ENCODE measurements at places on chromosomes 11 and 22.

DNA sequence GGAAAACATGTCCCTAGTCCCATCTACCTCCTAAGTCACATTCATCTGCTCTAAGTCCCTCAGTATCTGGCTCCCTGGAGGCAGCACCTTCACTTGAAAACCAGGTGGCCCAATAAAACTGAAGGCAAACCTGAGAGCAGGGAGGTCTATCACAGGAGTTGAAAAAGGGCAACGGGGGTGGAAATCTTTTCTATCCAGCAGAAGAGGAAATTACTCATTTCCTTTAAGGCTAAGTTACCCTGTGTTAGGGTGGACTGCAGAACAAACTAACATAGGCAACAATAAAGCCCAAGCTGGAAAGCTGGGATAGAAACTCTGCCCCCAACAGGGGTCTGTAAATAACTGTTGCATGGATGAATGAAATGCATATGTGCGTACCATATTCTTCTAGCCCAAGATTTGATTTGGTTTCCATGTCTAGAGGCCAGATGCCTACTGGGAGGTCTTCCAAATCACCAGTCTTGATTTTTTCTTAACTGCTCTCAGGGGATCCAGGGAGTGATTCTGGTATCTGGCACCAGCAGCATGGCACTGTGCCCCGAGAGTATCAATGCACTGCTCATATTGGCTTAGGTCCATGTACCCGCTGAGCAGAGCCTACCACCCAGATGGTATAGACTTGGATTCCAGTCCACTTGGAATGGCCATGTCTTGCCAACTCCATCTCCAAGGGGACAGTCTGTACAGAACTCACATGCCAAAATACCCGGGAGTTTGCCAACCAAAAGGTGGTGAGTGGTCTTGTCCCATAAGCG, 350.0 kb upstream of the NCAM1 start:
- peak; percentile 34 for DNase-seq

- DNase-seq, result peak; percentile 79
Observed at GRCh38 chr11:313787-314553, at the start of gene IFITM1. Gene IFITM1 (plus strand): TSS chr11:314040. CDS start chr11:314171, 131 bp downstream.

DNA sequence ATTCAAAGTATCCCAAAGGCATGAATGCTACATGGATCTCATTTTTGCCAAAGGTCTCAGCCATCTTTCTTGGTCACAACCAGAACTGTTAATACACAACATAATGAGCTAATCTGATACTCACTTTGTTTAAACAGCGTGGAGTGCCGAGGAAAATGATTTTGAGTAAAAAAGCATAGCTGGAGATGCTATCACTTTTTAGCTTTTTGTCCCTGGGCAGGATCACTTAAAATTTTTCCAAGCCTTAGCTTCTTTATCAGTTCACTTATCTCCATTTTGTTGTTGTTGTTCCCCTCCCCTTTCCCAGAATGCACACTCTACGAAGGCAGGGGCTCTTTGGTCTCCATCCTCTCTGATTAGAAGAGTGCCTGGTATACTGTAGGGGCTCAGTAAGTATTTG, 229.3 kb upstream of the NARS2 start:
- DNase-seq, result no peak

DNA sequence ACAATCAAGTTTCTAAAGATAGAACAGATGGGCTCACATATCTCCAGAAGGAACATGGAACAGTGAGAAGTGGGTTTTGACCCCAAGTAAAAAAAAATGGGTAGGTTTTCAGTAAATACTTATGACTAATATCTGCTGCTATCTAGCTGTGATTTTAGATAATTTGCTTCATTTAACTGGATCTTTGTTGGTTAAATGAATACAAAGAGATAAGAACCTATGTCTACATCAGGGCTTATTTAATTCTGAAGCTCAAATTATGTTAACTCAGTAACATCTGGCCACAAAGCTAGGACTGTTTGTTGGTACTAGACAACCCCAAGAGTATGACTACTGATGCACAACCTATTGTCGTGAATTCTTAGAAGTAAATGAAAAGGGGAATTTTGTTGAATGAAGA, 144.4 kb upstream of the SESN3 start:
- peak; percentile 23 for DNase-seq

DNA sequence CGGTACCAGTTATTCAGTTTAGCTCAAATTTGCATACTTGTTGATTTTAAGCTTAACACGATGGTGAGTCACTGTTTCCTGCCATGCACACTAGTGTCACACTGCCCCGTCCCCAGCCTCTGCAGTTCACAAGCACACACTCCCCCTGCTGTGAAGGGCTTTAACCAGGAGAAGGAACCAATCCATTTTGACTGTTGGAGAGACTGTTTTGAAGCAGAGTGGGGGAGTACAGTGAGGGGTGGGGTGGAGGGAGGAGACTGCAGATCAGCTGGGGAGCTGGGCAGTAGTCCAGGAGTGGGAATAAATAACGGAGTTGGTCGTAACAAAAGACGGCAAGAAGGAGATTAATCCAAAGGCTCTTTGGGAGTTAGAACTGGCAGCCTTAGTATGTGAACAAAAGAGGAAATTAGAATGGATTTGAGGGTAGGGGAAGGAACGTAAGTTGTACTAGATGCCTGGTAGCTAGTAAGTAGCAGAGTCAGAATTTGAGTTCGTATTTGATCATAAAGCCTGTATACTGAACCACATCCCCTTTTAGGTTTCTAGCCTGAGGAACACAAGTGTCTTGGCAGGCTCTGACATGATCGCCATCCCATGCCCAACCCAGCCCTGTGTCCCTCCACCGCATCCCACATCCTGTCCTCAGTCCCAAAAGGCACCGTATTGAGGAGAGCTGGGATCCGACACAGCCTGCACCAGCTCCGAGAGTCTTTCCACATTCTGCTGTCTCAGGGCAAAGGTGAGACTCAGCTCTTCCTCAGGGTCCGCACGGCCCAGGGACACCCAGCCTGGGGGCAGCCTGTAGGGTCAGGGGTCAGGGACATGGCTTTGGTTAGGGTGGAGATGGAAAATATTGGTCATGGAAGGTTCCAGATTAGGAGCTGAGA, 862 bp downstream of the TPP1 start:
- peak; percentile 77 for DNase-seq

DNA sequence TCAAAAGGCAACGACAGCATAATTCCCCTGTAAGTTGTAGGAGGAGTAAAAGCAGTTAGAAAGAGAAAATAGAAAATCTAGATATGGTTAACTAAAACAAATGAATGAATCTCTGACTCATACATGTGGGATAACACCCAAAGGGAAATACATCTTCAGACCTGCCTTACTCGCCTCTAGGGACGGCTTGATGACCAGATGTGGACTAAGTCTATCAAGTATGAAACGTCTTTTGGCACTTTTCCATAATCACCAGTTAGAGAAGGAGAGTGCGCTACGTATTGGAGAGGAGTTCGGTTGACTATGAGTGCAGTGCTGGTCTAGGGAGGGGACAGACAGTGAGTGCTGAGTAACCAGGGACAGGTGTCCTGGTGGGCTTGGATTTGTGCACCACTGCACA, 459.9 kb downstream of the OPCML start:
- DNase-seq, result peak; percentile 50

GRCh38 chr11:63518548-63518947, 12.7 kb downstream of the LGALS12 start:
- peak; percentile 31 for DNase-seq

DNA sequence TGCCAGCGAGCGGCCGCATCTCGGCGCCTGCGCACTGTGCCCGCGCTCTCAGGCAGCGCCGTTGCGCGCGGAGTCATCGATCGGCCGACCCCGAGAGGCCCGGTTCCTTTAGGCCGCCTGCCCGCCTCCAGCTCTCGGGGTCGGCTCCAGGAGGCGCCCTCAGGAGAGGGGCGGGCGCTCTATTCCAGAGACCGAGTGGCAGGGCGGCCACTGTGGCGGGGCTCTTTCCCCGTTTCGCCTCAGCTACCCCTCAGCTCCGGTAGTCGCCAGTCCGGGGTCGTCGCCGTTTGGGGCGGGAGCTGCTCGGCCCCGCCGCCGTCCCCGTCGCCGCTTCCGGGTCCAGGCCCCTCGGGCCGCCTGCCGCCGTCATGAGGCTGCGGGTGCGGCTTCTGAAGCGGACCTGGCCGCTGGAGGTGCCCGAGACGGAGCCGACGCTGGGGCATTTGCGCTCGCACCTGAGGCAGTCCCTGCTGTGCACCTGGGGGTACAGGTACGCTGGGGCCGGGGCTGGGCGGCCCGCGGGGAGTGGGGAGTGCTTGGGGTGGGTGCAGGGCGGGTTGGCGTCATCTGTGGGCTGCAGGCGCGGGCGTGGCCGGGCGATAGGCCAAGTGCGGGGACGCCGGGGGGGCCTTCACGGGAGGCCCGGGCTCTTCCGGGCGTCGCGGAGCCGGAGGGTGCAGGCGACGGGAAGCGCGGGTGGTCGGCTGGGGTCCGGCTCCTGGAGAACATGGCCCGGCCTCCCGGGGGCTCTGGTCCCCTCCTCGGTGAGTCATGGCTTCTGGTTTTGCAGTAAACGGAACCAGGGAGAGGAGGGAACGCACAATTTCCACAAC, at the start of gene FBXO7:
TSS of gene FBXO7 (plus strand) at position 177 of the 833 bp plus-strand sequence. CDS start at position 369, 192 bp downstream.
- DNase-seq, result peak; percentile 94

- DNase-seq, result no peak
Observed at GRCh38 chr22:42799461-42800405, 57.3 kb downstream of the ARFGAP3 start.

DNA sequence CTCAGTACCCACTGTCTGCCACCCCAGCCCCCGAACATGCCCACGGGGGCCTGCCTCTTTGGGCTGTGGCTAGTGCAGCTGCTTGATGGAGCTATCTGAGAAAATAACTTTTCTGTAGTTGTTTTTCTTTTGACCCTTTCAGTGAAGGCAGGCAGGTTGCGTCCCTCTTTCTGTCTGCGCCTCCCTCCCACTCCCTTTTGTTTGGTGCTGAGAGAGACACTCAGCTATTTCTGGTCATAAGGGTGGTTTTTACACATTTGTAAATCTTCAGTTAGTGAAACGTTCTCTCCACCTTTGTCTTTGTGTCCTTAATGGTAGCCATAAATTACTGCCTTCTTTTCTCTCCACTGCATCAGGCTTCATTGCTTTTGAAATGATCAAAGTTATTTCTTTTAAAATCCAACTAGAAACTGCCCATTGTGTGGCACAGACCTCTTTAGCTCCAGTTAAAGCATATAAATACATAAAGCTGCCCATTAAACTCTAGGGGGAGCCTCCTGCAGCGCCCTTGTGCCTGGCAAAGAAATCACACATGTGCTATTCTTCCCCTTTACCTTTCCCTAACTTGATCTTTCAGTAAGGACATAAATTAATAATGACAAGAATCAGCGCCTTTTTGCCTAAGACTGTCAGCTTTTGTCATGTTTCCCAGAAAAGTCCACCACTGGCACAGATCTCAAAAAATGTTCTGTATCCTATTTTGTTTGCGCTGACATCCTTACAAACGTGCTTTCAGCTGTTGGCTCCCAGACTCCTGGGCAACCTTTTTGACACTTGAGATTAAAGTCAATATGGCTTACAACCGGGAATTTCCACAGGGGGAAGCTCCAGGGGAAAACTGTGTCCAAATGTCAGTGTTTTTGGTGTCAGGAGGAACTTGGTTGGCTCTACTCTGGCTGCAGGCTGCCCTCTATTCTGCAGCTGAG, 1.7 kb upstream of the SCUBE2 start:
- no peak for DNase-seq

DNA sequence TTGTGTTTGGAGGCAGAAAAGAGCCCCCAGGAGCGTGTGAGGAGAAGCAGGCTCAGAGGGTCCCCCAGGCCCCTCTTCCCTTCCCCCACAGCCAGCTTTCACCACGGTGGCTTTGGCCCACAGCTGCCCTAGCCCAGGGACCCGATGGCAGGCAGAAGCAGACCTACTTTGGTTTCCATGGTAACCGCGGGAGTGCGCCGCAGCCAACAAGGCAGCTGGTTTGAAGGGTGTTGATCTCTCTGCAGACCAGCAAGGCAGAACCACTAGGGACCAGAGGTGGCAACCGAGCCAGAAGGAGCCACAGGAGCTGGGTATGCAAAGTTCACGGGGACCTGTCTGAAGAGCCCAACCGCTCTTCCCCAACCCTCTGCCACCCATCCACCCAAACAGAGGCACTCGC, 69.4 kb downstream of the BUD13 start:
- DNase-seq, result peak; percentile 8

- no peak for DNase-seq
Observed at GRCh38 chr11:70540196-70540595, 141.9 kb downstream of the CTTN start.

DNA sequence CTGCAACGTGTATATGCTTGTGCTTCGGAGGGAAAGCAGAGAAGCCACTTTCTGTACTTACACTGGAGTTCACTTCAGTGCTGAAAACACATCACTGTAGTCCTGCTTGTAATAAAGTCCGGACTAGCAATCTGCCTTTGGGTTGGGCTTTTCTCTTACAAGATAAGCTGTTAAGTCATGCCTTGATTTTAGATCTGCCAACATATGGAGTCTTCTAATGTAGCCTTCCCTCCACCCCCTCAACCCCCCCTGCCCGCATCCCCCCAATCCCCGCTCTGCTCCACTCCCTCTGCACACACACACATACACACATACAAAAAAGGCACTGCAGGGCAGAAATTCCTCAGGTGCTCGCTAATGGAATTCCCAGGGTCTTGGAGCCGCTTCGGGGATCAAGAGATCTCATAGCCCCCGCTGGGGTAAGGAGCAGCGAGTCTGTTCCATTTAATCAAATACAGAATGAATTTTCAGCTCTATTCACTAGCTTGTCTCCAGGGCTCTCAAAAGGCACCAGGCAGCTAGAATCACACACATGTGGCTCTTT, 3.4 kb downstream of the CDON start:
- DNase-seq, result no peak

- DNase-seq, result no peak
Observed at GRCh38 chr11:331358-332060, 10.8 kb upstream of the IFITM3 start.

DNA sequence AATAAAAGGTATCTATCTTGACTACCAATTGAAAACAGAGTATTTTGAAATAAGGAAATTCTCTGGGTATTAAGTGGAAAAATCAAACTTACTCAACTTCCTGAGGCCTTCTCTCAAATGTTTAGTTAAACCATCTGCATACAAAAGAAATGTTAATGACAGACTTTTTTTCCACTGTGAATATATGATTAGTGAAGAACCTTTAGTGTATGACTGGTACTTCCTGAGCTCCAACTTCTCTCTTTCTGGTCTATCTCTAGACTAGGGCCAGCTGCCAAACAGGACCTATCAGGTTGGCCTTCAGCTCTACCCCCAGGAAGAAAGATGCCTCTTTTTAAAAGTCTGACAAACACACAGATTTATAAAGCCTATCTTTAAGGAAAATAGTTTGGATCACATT, 68.8 kb upstream of the SCUBE2 start:
- DNase-seq, result peak; percentile 58
